ENCODE measurements at places on chromosomes 12 and 14.

DNA sequence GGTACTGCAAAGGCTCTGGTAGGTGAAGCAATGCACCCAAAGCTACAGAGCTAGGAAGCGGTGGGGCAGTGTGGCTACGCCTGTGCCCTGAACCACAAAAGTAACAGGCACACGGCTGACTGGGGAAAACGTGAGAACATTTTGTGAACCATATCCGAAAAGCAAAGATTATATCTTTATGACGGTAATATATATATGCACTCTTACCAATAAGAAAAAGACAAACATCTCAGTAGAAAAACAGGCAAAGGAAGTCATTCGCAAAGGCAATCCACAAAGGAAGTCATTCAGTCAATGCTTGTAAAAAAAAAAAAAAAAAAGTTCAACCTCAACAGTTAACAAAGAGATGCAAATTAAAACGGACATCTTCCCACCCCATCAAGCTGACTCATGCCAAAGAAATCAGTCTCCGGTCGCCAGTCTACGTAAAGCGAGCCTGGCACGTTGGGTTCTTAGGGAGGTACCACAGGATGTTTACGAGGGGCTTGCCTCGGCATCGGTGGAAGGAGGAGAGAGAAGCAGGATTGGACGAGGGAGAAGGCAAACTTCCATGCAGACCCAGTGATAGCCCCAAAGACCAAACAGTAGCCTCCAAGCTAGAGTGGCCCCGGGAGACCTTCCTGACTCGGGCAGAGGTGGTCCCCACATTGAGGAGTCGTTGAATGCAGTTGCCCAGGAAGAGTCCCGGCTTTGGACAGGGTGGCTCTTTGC, 39.4 kb upstream of the PPP2R5C start:
- no peak for DNase-seq

DNA sequence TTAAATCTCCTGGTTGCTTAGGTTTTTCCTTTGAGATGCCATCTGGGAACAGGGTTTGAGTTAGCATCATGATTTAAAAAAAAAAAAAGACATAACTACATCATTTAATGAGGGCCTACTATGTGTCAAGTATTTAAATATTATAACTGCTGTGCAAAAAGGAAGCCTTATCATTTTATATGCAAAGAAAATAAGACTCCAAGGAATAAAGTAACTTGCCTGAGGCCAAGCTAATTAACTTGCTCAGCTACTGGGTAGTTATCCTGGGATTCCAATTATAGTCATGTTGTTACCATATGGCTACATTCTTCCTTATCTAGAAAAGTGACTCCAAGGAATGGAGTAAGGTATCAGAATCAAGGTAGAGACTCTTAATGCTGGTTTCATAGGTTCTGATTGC, 123.5 kb downstream of the SLC41A2 start:
- DNase-seq = no peak

- DNase-seq = no peak
These were observed 5.8 kb downstream of the HNRNPA1 start for GRCh38 chr12:54286042-54287030.

DNA sequence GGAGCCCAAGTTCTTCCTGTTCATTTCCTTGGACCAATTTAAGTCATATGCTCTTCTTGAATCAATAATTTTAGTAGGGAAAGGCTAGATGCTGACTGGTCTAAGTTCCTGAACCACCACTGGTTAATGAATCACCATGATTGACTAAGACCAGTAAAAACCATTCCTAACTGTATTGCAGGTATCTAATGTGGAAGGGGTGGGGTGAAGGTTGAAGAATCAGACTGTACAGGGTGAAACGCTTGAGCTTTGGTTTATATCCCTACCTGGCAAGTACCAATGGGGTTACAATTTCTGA, 100.1 kb downstream of the DYRK2 start:
- DNase-seq = no peak

- DNase-seq = no peak
These were observed 46.7 kb upstream of the EVL start for GRCh38 chr14:100018482-100018881.

DNA sequence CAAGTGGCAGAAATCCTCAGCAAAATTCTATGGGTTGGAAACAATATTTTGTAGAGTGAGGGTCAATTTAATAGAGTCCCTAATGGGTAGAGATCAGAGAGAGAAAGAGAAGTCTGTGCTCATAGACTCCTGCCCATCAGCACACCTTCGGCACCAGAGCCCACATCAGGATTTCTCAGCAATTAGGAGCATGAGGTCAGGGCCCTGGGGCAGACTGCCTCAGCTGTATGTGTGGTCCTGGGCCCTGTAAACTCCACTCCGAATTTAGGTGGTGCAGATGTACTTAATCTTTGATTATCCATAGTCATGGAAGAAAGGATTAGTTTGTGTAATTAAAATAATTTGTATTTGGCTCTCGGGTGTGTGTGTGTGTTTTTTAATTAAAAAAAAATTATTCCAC, 372.6 kb downstream of the AEBP2 start:
- DNase-seq = no peak

DNA sequence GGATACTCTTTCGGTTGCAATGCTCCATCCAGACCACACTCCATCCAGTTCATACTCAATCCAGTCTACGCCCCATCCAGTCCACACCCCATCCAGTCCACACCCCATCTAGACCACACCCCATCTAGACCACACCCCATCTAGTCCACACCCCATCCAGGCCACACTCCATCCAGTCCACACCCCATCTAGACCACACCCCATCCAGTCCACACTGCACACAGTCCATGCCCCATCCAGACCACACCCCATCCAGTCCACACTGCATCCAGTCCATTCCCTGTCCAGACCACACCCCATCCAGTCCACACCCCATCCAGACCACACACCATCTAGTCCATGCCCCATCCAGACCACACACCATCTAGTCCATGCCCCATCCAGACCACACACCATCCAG, 116.0 kb upstream of the RTL1 start:
- DNase-seq = no peak

DNA sequence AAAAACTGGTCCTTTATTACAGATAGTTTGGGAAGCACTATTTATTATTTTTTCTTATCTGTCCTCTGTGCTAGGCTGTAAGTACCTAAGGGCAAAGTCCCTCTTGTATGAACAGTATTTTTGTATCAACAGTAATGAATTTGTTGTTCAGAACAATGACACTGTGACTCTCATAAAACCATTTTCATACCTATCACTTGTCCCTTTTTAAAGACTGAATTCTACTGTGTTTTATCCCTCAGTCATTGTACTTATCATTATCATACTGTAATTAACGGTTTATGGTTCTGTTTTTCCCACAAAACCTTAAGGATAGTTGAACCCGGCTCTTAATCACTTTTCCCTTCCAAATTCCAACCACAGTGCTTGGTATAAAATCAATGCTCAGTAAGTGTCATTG, 69.4 kb downstream of the SRGAP1 start:
- no peak for DNase-seq

GRCh38 chr12:69046363-69046762, 113.4 kb upstream of the CPM start:
- no peak for DNase-seq

DNA sequence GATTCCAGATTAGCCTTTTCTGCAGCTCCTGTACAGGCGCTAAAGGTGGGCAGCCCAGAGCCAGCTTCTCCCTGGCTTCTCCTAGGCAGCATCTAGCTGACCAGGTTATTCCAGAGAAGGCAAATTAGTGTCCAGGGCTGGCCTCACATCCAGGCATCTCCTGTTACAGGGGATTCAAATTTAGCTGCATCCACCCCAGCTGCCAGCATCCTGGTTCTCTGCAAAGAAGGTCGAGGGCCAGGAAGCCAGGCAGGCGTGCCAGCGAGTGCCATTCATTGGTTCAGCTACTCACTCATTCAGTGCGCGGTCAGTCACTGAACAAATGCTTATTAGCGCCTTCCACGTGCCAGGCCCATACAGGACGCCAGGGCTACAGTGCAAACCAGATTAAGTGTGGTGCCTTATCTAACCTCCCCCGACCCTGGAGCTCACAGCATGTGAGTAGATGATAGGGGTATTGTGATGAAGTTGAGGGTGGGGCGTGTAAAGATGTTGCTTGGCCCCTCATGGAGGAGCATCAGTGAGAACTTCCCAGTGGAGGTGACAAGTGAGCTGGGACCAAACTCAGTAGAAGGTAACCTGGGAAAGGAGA, 15.7 kb upstream of the FAM222A start:
- no peak for DNase-seq

DNA sequence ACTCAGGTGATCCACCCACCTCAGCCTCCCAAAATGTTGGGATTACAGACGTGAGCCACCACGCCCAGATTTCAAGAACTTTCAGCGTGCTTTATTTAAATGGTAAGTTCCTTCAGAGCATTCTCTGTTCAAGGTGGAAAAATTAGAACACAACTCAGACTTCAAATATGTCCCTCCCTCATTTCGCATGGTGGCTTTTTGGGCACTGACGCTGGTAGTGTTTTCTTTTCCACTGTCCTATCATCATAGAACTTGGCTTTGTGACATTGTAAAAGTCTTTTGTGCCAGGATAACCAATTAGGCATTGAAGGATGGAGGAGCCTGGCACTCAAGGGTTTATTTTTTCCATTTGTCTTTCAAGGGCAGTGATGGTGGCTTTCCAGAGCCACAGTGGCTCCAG, 190.8 kb downstream of the NUAK1 start:
- DNase-seq = no peak

- DNase-seq = no peak
These were observed 36.7 kb downstream of the SPATS2 start for GRCh38 chr12:49403971-49404450.

DNA sequence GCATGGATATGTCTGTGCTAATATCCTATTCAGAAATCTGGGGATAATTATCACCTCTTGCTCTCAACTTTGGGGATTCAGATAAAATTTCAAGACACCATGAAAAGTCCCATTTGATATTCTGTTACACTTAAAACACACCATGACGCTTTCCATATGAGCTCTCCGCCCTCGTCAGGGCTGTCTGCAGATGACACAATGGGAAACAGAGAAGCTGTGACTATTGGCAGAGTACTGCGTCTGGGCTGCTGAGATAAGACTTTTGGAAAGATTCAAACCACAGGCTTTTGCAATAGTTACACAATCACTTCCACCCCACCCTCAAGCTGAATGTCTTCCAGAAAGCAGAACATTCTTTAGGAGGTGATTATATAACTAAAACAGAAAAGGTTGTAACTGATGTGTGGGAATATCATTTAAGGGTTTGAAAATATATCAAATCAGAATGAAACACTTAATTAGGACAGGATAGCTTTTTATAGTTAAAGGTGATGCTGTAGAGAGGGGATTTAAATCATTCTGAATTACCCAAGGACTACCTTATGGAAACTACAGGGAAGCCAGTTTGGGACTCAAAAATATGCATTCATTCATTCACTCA, 75.3 kb upstream of the TMPO start:
- DNase-seq = no peak

DNA sequence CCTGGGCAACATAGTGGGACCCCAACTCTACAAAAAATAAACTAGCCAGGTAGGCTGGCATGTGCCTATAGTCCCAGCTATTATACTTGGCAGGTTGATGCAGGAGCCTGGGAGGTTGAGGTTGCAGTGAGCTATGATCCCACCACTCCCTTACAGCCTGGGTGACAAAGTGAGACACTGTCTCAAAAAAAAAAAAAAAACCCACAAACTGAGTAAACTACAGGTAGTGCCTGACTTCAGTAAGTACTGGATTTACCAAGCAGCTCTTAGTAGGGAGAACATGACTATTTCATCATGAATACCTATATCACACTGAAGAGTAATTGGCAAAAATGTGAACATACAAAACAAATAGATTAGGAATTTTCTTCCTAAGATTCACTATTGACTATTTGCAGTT, 32.4 kb upstream of the AP4S1 start:
- DNase-seq = no peak

GRCh38 chr14:96112032-96112431, 72.9 kb downstream of the C14orf132 start:
- DNase-seq = no peak

DNA sequence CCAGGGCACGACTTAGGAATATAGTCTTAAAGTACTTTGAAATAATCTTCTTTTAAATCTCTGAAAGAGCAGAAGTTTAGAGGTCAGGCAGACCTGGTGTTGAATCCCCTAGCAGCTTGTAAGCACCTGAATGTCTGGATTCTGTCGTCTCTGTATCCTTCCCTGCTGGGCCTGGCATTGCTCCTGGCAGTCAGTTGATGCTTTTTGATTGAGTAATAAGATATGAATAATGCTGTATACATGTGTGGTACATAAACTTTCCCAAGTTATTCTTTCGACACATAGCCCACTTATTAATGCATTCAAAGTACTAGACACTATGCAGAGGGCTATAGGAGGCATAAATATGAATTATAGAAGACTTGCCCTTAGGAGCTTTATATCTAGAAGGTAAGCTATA, 31.4 kb downstream of the EVL start:
- no peak for DNase-seq

- no peak for DNase-seq
These were observed 1482.5 kb upstream of the TMEM132C start for GRCh38 chr12:126784328-126784921.

- DNase-seq = no peak
These were observed 41.3 kb downstream of the CDC42BPB start for GRCh38 chr14:103016071-103016470.

DNA sequence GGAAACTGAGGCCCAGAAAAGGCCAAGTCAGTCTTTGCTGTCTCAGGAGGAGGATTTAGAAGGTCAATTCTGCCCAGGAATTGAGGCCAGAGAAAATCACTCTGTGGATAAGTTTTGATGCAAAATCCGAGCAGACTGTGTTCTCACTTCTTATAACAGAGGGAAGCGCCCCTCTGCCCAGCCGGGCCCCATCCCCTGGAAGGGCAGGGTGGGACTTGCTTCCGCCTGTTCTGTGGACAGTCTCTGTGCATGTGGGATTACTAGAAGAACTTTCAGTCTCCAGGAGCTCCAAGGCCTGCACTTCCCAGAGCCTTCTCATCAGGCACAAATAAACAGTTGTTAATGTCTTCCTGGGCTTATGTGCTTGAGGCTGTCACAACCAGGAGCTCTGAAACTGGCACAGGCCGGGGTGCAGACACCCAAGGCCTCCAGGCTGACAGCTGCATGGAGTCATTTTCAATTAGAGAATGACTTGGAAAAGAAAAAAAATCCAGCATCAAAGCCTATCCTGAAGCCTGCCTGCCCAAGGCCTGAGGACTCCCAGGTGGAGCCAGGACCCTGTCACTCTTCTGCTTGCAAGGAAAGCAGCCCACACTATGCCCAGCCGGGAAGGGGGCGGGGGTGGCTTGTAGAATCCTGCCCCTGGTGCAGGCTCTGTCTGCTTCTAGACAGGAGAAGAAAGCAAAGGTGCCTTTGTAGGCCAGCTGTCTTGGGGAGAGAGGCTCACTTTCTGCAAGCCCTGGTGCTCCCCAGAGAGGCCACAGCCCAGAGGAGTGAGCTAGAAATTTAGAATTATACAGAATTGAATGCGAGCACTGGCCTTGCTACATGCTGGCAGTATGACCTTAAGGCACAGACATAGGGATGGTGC, 84.7 kb downstream of the NTF3 start:
- DNase-seq = no peak

GRCh38 chr14:73718418-73719251, 4.5 kb upstream of the PNMA1 start:
- no peak for DNase-seq

GRCh38 chr12:116302166-116303058, 24.9 kb upstream of the MED13L start:
- no peak for DNase-seq
